Activated CD8-positive, alpha-beta T cell treated with anti-CD3 and anti-CD28 coated beads, Interleukin-2, amount 10 ng/mL, durations not matched to agents 7 days and 5 days (primary cell): ENCODE measurements at places on chromosomes 5 and 9. TPM values are rescaled to one million over a fixed set of nuclear protein-coding genes. Genes with fewer than 3 reads are reported as not detected.

- no peak for DNase-seq
Measured at GRCh38 chr9:114078021-114078780, at the start of gene AMBP. Gene AMBP (minus strand): TSS chr9:114078300. CDS start chr9:114078209, 91 bp downstream.

DNA sequence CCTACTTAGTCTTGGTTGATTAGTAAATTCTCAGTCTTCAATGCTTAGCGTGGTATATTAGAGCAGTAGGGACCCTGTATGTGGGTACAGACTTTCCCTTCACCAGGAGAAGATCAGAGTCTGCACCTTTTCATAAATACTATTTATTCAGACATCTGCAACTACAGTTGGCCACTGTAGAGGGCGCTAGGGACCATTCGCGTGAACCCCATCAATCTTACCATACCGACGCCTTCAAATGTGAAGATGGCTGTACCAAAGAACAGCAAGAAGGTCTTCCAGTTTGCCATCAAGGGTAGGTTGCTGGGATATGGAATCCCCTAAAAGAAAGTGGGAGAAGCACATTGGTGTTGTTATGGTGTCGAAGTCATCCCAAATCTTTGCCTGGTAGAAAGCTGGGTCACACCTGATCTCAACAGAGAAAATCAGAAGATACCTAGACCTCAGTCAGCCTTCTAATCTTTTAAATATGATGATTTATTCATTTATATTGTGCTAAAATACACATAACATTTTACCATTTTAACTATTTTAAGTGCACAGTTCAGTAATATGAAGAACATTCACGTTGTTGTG lies 19.1 kb downstream of the SLC36A3 start:
- DNase-seq, result no peak

ROPN1L gene
- 1.4 TPM for total RNA-seq

DNA sequence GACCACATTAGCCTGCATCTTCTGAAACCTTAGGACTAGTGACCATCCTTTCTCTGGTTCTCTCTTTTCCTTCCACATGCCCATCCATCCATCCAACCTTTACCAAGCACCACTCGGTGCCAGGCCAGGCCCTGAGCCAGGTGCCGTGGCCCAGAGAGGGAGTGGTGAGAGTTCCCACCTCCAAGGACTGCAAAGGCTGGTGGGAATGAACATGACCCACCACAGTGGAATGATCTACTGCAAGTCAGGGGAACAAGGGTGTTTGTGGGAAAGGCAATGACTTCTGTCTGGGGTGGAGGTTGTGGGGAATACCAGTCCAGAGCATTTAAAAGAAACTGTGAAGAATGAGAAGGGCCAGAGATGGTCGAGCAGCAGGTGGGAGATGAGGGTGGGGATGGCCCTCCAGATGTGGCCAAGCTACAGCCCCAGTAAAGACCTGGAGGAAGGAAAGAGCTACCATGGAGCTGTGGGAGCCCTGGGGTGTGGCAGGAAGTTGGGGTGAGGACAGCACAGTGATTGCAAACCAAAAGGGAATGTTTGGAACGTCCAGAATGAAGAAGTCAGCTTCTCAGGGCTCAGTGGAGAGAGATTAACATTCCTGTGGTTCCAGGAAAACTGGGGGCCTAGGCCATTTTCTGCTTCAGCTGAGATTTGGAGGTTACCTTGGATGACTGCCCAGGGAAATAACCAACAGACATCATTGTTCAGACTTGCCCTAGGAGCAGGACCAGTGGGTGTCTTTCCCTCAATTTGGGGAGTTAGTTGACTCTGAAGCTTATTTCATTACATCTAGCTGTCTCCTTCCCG lies 30.7 kb upstream of the CORO2A start:
- no peak for DNase-seq

PRLR gene
- total RNA-seq, result not detected

GRCh38 chr5:11780641-11781345 lies 123.5 kb downstream of the CTNND2 start:
- no peak for DNase-seq

GRCh38 chr5:176642675-176643490 lies 4.4 kb upstream of the TSPAN17 start:
- DNase-seq, result no peak

ZNF169 gene
- total RNA-seq, result 8.0 TPM

GRCh38 chr5:81924442-81924841 lies 47.4 kb upstream of the ATG10 start:
- DNase-seq, result no peak

C5orf52 gene
- not detected for total RNA-seq

DNA sequence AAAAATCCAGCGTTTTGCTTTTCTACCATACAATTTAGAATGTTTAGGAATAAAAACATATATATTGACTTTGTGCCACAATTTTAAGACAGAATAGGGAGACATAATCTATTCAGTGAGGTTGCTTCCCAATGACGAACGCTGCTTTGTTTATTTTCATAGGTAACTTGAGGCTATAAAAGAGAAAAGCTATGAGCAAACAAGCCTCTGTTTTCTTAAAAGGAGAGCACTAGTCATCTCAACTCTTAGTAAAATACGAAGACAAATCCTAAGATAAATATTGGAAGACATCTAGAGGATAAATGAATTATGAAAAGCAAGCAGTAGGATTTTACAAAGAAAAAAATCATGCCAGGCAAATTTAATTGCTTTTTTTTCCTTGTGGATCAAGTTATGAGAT lies 363.6 kb downstream of the ANXA1 start:
- no peak for DNase-seq

DNA sequence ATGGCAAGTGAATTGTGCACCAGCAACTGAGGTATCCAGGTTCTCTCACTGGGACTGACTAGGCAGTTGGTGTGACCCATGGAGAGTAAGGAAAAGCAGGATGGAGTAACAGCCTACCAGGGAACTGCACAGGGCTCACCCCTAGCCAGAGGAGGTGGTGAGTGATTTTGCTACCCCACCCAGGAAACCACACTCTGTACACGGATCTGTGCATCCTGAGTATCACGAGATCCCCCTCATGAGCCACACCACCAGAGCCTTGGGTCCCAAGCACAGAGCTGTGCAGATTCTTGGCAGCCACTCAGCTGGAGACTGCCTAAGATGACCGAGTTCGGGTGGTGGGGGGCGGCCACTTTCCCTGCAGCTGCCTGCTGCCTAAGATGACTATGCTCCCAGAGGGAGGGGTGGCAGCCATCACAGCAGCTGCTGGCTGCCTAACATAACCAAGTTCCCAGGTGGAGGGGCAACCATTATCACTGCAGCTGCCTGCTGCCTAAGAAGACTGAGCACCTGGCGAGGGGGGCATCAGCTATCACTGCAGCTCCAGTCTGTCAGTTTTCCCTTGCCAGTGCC lies 48.4 kb upstream of the EFNA5 start:
- no peak for DNase-seq

RNF38 gene
- 39.5 TPM for total RNA-seq

GRCh38 chr5:174272671-174273070 lies 227.2 kb downstream of the NSG2 start:
- DNase-seq, result no peak

DNA sequence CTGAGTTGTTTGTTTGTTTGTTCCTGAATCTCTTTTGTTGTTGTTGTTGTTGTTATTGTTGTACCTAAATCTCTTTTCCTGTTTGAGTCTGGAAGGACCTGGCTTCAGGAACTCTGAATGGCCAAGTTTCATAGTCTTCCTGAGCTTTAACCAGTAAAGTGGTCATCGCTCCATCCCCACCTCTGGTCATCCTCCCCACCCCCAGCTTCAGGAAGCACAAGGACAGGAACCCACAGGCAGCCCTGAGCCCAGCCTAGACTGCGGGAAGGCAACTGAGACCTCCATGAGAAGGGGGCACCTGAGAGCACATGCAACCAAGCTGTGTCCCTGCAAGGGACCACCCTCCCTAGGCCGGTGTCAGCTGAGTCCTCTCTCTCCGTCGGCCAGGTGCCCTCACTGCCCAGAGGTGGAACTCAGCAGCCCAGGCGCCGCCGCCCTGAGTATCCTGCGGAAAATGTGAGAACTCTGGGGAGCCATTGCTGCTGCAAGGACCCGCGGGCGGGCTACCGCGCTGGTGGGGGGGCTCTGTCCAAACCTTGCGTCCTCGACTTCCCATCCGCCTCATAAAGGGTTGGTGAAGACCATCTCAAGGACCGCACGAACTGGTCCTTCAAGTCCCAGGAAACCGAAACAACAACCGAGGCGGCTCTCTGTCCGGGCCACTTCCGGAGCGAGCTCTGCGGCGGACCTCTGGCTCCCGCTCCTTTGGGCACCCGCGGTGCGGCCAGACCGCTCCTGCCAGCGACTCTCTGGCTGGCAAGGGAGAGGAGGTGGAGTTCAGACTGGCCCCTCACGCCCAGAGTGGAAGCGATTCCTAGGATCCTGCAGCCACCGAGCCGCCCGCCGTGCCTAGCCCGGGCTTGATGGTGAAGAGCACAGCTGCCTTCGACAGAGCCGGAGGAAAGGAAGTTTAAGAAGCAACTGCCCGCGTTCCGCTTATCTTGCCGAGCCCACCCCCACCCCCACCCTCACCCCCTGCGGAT lies 4.2 kb downstream of the BARX1 start:
- DNase-seq, result peak; percentile 28

PFN3 gene
- total RNA-seq, result not detected

DNA sequence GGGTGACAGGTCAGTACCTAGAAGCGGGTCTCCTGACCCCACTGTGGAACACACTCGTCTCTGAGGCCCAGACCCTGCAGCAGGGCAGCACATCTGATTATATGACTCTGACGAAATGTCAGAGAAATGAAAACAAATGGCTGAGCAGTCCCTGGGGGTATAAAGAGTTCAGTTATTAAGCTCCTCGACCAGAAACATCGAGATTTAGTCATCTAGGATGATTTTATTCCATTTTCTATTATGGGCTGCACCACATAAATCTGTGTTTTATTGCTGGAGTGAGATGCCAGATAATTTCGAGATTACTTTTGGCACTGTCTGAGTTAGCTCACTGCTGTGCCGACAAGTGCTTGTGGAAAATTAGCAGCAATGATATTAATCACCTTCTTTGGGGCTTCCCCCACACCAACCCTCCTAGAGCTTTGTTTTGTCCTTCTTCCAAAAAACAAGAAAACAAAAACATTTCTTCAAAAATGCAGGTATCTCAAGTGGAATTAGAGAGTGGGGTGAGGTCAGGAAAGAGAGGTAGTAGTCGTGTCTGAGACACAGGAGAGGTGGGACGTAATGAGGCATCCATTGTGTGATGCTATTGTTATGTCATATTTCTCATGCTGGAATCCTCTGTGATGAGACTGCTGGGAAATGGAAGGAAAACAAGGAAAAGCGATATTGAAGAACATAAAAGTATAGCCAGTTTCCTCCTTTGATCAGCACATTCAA lies 495.5 kb downstream of the DMAC1 start:
- no peak for DNase-seq

DNA sequence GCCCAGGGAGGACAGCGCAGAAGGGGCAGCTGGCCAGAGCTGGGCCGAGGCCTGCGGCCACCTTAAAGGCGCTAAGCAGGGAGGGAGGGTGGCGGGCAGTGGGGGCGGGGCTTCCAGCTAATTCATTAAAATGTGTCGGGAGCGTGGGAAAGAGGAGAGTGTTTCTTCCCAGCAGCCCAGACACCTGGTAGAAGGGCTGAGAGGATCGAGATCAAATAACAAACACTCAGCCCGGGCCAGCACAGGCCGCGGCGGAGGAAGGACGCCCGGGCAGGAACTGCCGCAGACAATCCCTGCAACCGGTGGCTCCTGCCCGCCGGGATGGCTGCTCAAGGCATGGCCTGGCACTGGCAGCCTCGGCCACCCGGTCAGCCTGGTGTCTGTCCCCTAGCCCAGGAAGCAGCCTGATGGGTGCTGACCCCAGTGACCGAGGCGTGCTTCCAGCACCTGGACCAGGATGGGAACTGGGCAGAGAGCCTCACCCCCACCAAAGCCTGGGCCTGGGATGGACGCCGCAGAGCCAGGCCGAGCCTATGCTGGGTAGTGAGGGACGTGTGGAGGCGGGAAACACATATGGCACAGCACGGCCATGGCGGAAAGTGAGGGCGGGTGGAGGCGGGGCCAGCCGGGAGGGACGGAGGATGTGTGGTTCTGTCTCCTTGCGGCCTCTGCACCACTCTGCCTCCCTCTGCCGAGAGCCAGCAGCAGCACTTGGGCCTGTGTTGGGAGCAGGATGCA lies 3.2 kb upstream of the NRARP start:
- peak; percentile 85 for DNase-seq

GRCh38 chr5:91307048-91307447 lies 76.1 kb downstream of the ARRDC3 start:
- DNase-seq, result no peak

DNA sequence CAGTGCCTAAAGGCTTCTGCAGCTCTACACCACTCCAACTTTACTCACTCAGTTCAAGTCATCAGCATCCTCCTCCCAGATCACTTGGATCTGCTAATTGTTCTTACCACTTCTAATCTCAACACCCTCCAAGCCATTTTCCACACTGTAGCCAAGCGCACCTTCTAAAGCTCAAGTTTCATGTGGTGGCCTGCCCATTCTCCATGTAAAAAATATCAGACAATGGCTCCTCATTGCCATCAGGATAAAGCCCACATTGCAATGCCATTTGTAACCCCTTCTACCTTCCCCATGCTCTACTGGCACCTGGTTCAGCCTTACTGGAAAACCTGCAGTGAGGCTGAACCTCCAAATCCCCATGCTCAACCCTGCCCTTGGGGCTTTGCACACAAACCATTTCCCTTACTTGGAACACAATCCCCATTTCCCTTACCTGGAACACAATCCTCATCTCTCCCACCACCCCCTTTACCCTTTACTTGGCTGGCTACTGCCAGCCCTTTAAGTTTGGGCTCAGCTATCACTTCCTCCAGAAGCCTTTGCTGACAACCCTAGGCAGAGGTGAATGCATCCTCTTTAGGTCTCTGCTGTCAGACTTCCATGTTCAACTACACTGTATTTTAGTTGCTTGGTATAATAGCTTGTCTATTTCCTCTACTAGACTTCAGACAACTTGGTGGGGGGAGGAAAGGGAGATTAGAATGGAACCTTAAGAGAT lies 220.0 kb downstream of the TSSK1B start:
- DNase-seq, result no peak

BRINP1 gene
- not detected for total RNA-seq

GRCh38 chr5:170070556-170071412 lies 34.9 kb upstream of the FOXI1 start:
- DNase-seq, result peak; percentile 43

GRCh38 chr5:42620579-42621216 lies 135.9 kb upstream of the CCDC152 start:
- no peak for DNase-seq

- DNase-seq, result no peak
Measured at GRCh38 chr5:73387149-73387591, 61.4 kb downstream of the FOXD1 start.

GRCh38 chr9:135408476-135409254 lies 70.9 kb upstream of the PPP1R26 start:
- DNase-seq, result no peak

- DNase-seq, result no peak
Measured at GRCh38 chr5:143793249-143793648, 18.7 kb upstream of the HMHB1 start.

DNA sequence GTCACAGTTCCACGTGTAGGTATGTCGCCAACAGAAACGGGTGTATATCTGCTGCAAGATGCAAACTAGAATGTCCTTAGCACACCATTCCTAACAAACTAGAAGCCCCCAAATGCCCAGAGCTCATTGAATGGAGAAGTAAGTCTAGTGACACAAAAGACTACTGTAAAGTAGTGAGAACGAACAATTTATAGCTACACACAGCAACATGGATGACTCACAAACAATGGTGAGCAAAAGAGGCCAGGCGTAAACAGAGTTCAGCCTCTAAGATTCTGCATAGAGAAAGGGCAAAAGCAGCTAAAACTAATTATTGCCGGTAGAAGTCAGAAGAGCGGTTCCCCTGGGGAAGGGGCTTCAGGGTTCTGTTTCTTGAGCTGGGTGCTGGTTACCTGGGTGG lies 74.7 kb downstream of the AMBP start:
- no peak for DNase-seq

SPINK4 gene
- not detected for total RNA-seq
